ENCODE measurements at places on chromosomes 12 and 14.
A peak's percentile ranks its signal among the peaks of the same experiment; 100 is the strongest.

DNA sequence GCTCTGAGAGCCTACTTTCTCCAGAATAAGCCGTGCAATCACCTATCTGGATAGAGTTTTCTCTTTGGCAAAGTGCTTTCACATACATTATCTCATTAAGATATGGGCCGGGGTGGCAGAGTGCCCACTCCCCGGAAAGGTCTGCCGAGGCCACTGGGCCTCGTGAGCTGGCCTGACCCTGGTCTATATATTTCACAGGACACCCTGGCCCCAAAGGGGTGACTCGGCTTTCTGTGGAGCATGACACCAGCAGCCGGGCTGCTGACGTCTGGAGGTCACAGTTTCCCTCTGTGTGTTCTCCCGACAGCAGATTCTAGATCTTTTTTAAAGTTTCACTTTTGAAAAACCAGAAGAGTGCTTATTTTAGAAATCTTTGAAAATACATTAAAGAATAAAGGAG is 27.9 kb upstream of the ATP2A2 start:
- DNase-seq: no peak

GRCh38 chr14:45916340-45916953 is 663.4 kb upstream of the MIS18BP1 start:
- DNase-seq: no peak

- DNase-seq: no peak
Measured at GRCh38 chr12:106790020-106790419, 15.5 kb downstream of the RIC8B start.

DNA sequence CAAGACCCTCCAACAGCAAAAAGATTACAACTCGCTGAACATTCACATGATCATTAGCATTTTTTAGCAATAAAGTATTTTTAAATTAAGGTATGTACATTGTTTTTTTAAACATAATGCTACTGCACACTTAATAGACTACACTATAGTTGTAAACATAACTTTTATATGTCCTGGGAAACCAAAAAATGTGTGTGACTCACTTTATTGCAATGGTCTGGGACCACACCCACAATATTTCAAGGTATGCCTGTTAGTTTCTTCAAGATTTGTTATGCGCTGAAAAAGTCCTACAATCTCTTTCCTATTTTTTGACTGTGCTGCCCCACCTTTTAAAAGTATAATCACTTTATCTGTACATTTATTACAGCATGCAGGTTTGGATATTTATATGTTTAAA is 30.4 kb upstream of the PCNX4 start:
- DNase-seq: no peak

- no peak for DNase-seq
Measured at GRCh38 chr12:92123780-92124688, 21.6 kb downstream of the BTG1 start.

DNA sequence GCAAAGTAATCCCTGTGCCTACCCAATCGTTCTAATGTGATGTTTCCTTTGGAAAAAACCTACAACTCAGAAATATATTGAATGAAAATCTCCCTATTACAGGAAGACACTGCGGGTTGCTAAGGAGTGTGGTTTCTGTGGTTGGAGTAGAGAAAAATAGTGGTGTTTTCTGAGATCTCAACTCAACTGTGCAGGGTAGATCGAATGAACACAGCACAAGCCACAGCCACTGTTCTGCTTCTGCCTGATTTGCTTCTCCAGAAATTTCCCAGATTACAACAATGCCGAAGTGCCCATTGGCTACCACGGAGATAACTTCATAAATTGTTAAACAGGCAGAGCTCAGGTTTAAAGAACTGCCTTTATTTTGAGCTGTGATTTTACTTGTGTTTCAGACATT is 480.4 kb downstream of the DIO2 start:
- no peak for DNase-seq

- no peak for DNase-seq
Measured at GRCh38 chr12:82855872-82856271, 169.2 kb downstream of the TMTC2 start.

DNA sequence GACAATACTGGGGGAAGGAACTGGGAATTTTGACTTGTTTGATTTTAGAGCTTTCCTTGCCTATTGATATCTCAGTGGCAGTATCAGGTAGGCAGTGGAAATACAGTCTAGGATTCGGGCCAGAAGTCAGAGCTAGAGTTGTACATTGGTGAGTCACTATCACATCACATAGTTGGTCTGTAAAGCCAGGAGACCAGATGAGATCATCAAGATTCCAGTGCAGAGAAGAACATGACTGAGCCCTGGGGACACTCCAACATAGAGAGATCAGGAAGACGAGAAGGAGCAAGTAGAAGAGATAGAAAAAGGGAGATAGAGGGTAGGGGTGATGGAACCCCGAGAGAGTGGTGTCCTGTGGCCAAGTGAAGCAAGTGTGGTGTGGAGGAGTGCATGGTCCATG is 46.6 kb upstream of the NR1H4 start:
- no peak for DNase-seq

- no peak for DNase-seq
Measured at GRCh38 chr12:74626397-74626796, 88.8 kb downstream of the ATXN7L3B start.

GRCh38 chr14:46769292-46769691 is 117.7 kb upstream of the RPL10L start:
- no peak for DNase-seq

GRCh38 chr14:75906680-75907280 is 75.0 kb downstream of the TGFB3 start:
- DNase-seq: no peak

DNA sequence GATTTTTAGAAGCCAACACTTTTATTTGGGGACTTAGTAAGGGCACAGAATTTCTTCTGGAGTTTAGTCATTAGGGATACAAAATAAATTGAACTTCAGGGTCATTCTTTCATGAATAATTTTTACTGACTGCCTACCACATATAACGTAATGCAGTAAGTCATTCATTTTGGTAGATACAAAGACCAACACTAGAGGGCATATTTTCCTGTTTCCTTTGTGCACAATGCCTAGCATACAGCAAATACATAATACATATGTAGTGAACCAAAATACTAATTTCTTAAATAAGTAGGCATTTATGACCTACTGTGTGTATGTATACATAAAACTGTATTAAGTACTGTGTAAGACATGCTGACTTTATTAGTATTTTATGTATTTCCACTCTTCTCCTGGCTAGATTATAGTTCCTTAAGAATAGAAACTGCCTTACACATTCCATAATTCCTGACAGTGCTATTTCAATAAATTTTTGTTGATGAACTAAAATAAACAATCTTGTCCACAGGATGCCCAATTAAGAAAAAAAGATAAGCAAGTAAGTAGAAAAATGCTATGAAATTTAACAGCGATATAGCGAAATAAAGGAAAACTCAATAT is 47.9 kb downstream of the PPP1R12A start:
- no peak for DNase-seq

DNA sequence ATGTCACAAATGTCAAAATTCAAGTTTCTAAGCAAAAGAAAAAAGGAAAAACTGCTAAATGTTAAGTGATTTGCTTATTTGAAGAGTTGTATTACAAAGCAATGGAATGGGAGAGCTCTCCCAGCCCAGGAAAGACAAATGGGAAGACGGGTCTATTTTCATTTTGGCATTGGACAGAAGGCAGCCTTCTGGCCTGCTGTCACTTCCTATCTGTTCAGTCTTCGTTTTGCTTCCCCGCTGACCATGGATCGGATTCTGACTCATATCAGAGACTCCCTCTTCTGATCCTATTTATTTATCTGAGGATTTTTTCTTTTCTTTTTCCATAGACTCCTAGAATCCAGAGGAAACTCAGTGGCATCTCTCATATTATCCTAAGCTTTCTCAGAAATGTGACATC is 634.9 kb downstream of the DIO2 start:
- no peak for DNase-seq

DNA sequence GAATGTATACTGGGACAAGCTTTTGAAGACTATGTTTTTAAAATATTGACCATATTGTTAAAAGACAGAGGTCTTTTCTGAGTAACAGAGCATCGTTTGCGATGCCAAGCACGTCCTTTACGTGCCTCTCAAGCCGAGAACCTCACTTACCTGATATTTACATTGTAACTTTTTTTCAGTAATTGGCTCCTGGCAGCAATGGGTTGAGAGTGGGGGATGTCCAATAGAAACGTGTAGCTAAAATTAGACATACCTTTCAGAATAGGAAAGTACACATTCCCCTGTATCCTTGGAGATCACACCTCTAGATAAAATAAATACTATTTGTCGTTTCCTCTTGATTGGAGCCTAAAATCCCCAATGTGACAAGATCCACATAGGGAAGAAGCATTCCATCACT is 222.2 kb upstream of the RGS6 start:
- no peak for DNase-seq

- no peak for DNase-seq
Measured at GRCh38 chr14:96660667-96661066, 136.5 kb upstream of the VRK1 start.

- DNase-seq: peak; percentile 44
Measured at GRCh38 chr14:95516554-95517181, at the start of gene SYNE3. Gene SYNE3, minus strand, starts transcription at chr14:95516650. Its CDS starts 40,829 bp downstream, at chr14:95475821.

DNA sequence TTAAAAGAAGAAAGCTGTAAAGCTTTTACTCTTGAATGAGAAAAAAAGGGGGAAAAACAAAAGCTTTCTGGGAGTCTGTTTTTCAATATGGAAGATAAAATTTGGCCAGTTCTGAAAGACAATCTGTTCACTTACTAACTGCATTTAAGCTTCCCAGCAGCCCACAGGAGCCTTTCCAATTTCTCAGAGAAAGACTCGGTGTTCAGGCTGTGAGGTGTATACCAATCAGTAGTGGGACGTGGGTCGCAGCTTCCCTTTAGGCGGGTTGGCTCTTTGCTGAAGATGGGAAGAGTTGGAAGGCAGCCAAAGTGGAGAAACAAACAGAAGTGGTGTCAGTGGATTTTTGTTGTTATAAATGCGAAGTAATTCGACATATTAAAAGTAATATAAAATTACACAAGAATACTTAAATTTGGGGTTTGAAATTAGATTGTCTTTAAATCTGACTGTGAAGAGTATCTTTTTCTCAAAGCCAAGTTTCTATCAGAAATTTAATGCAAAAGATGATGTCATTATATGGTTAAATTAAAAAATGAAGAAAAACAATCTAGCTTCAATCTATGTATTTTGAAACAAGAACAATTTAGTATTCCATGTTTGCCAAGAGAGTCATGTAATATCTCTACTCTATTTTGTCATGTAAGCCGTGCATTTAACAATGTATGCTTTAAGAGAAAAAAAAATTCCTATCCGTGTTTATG is 590.2 kb upstream of the ATXN7L3B start:
- DNase-seq: no peak

All from activated gamma-delta T cell (primary cell).